ENCODE measurements at places on chromosomes 6 and 20.
A peak's percentile ranks its signal among the peaks of the same experiment; 100 is the strongest.

DNA sequence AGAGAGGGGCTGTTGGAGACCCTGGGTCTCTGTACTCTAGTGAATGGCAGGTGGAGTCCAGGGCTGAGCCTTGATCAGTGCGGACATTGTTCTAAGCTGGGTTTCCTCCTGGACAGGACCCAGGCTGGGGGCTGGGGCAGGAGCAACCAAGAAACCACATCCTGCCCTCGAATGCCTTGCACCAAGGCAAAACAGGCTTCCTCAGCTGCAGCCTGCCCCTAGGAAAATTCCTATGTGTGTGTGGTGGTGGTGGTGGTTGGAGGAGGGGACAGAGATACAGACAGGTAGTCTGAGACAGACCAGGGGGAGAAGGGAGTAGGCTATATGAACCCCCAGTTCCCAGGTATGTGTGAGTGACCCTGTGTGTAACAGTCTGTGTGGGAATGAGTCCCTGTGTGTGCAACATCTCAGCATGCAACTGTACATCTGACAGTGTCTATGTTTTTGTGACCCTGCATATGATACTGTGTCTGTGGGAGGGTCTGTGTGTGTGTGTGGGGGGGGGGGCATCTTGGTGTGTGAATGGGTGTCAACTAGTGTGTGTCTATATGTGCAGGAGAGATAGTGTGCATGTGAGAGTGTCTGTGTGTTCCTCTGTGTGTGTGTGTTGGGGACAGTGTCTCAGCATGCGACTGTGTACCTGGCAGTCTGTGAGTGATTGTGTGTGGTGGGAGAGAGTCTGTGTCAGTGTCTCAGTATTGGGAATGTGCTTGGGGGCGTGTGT is 3.0 kb downstream of the GLP1R start:
- DNase-seq, result peak; percentile 39

DNA sequence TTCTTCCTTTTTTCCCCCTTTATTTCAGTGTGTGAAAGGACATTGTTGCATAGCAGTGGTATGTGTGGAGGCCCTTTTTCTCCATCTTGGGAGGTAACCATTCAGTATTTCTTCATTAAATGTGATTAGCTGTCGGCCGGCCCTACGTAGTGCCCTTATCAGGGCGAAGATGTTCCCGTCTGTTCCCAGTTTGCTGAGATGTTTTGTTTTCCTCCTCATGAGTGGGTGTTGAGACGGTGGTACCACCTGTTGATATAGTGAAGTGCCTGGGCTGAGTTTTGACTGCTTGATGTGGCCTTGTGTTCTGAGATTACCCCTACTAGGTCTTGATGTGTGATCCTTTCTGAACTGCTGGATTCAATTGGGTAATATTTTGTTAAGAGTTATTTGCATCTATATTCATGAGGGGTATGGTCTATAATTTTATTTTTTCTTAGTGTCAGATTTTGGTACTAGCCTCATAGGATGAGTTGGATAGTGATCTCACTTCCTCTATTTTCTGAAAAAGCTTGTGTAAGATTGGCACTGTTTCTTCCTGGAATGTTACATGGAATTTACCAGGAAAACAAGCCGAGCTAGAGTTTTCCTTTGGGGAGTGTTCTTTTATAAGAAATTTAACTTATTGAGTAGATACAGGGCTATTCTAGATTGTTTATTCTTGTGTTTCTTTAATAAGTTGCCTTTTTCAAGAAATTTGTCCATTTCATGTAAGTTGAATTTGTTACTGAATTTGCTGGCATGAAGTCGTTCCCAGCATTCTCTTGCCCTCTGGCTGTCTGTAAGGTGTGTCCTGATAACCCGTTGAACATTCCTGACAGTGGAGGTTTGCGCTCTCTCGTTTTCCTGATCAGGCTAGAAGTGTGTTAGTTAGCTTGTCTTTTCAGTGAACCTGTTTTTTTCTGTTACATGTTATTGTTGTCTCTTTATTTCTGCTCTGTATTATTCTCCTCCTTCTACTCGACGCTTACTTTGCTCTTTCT is 4.3 kb downstream of the MTG2 start:
- no peak for DNase-seq

DNA sequence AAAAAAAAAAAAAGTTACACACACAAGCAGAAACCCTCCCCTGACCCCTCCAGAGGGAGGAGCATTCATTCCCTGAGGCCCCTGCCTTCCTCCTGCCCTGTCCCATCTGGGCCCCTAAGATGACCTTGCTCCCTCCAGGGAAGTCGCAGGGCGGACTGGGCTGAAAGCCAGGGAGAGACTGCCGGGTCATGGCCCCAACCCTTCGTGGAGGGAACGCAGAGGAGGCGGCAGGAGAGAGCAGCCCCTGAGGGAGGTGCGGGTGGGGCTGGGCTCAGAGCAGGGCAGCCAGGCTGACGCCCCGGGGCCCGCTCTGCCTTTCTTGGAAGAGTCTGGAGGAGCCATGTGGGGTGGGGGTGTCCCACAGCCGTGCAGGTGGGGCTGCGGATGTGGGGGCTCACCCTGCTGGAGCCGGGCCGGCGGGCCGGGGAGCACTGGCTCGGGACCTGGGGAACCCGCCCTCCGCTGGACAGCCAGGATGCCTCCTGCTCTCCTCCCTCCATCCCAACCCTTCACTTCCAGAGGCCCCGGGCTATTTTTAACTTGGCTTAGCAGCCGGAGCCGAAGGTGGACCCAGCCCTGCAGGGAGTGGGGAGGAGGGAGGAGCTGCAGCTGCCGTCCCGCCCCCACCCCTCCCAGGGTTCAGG is 15.0 kb upstream of the ABHD16B start:
- peak; percentile 43 for DNase-seq

- peak; percentile 43 for DNase-seq
These were observed 643 bp upstream of the SLC35D3 start for GRCh38 chr6:136921381-136921935.

DNA sequence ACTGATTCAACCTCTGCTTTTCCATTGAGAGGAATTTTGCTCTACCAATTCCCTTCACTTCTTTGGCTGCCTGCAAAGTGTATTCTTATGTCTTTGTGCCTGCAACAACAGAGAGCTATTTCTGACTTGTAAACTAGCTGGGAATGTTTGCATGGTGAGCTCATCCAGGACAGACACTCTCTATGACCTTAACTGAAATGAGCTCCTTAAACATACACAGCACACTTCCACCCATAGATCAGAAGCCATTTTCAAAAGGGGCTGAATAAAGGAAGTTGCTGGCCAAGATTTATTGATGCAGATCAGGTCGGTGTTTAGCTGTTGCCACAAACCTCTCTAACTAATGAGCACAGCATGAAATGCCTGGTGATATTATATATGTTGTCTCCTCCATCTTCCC is 377.7 kb downstream of the BTBD9 start:
- DNase-seq, result no peak

DNA sequence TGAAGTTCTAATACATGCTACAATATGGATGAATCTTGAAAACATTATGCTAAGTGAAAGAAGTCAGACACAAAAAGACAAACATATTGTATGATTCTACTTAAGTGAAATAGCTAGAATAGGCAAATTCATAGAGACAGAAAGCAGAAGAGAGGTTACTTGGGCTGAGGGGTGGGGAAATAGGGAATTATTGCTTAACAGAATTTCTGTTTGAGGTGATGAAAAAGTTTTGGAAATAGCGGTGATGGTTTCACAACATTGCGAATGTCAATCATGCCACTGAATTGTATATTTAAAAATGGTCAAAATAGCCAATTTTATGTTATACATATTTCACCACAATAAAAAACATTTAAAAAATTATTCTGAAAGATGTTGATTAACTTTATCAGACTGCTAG is 6.1 kb downstream of the SLC26A8 start:
- DNase-seq, result no peak

DNA sequence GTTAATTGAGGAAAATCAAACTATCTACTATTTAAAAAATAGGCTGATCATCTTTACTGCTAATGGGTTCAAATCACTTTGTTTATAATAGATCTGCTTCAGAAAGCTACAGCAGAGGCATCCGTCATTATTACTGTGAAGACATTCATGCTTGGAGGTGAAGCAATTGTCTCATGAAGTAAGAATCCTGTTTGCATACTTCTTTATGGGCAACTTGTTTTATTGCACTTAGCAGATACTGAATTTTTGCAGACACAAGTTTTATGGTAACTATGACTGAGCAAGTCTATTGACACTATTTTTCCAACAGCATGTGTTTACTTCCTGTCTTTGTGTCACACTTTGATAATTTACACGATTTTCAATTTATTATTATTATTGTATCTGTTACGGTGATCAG is 573.9 kb downstream of the RFPL4B start:
- no peak for DNase-seq

DNA sequence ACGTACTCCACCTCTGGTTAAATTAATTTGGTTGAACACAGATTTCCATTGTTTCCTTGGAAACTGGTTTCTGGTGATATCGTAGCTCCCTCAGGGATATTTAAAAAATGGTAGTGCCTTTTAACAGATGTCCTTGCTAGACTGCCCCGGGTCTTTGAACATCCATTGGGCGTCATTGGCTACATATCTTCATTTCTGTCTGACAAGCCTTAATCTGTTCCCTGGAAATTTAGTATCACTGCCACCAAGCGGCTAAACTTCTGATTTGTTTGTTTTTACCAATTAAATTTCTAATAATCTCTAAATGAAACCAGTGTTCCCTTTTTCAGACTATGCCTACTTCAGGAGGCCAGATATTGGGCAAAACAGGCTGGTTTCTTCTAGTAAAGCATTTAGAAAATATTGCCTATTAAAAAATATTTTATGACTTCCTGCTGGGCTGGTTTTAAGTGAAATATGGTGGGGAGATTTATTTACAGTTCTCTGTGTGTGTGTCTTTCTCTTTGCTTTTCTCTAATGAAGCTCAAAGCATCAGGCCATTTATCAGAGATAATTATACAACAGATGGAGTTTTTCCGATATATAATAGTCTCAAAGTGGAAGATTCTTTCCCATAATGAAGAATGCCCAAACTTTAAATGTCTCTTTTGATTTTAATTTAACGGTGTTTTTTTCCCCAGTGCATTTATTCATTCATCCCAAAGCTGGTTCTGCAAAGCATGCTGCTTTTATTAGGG is 249.5 kb downstream of the ZFAND3 start:
- no peak for DNase-seq

GRCh38 chr6:157787080-157787479 is 36.0 kb upstream of the SNX9 start:
- DNase-seq, result no peak

- no peak for DNase-seq
These were observed 120.6 kb downstream of the AKAP7 start for GRCh38 chr6:131255911-131256310.

- DNase-seq, result no peak
These were observed 175.8 kb downstream of the GMPR start for GRCh38 chr6:16414205-16414604.

DNA sequence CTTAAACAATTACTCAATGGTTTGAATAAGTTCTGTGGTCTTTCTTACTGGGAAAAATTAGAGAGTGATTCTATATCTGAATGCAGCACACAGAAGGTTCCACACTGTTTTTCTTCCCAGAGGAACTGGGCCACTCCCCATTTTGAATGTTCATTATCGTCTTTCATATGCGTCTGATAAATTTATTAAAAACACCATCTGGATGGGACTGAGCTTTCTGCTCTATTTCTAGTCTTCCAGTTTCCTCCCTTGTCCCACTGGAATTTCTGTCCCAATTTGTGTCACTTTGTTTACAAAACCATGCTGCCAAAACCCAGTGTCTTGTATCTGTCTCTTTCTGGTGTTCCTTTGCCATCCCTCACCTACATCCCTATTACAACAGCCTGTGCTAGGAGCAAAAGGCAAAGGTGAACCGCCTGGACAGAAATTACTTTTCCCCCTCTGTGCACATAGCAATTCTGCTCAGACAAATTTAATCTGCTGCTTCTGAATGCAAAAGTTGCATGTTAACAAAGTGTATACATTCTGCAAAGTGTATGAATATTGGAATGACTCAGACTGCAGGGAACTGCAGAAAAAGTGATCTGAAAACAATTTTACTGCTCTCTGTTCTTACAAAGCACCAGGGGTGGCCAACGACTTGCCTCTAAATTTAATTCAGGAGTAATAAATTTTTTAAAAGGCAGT is 333.6 kb downstream of the BTBD9 start:
- DNase-seq, result no peak

DNA sequence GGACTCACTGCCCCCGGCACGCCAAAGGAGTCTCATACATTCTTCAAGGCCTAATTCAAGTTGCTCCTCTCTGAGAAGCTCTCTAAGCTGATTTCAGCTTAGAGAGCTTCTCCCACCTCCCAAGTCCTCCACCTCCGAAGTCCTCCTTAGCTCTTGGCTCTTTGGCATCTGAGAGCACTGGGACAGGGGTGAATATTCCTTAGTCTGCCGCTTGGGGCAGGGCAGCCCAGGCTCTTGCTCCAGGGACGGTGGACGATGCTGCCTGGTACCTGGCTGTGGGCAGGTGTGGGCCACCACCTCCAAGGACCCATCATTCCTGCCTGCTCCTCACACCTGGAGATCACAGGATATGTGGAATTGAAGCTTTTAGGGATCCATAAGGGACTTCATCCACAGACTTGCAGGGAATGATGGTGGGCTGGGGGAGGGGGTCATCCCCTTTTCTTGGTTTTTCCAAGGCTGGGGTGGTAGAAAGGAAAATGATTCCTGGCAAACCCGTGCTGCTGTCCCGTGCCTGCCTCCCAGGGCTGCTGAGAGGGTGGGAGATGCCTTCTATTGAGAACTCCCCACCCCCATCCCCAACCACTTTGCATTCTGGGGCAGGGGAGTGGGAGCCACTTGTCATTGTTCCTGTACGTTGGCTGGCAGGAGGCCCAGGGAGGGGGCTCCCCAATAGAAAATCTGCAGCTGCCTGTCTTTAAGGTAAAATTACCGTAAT is 57.4 kb downstream of the ARHGAP40 start:
- DNase-seq, result no peak

GRCh38 chr20:44334306-44334705 is 2.5 kb upstream of the R3HDML start:
- no peak for DNase-seq

All from activated naive CD8-positive, alpha-beta T cell treated with anti-CD3 and anti-CD28 coated beads, Interleukin-2, amount 10 ng/mL, durations not matched to agents 7 days and 5 days (primary cell).